ENCODE measurements at places on chromosomes 1 and 21. TPM values are rescaled to one million over a fixed set of nuclear protein-coding genes. Genes with fewer than 3 reads are reported as not detected.

KCNE2 gene
- not detected for total RNA-seq

SPATA1 gene
- total RNA-seq: 0.71 TPM

GRIK3 gene
- not detected for total RNA-seq

SMYD3 gene
- 46.4 TPM for total RNA-seq

LAMC2 gene
- 8.5 TPM for total RNA-seq

TMOD4 gene
- total RNA-seq: not detected

OR6F1 gene
- total RNA-seq: not detected

CR1L gene
- not detected for total RNA-seq

FH gene
- total RNA-seq: 76.7 TPM

NEK2 gene
- total RNA-seq: 2.1 TPM

PPIAL4G gene
- not detected for total RNA-seq
